NCI-H82 (cell line): ENCODE measurements at places on chromosomes 6 and 20.

- peak; percentile 21 for DNase-seq
Measured at GRCh38 chr6:133460101-133460500, 218.9 kb downstream of the EYA4 start.

DNA sequence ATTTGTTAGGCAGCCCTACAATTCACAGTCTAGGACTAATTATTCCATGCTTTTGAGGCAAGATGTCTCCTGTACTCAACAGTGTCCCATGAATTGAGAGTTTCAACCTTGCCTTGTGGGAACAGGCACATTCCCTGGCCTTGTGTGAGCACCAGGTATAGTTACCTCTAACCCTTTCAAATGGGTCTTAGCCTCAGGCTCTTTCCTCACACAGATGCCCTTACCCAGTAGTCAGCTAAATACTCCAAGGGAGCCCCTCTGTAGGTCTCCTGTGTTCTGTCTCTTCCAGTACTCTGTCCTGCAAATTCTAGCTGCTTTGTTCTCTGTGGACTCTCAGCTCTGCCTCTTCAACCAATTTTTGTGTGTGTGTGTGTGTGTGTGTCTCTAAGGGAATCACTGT is 135.3 kb downstream of the ZFAND3 start:
- no peak for DNase-seq

- DNase-seq = no peak
Measured at GRCh38 chr6:167268683-167269280, 22.3 kb upstream of the UNC93A start.

- DNase-seq = no peak
Measured at GRCh38 chr6:29916741-29917140, 25.6 kb upstream of the HLA-A start.

GRCh38 chr6:130503146-130503545 is 137.3 kb downstream of the TMEM200A start:
- no peak for DNase-seq

DNA sequence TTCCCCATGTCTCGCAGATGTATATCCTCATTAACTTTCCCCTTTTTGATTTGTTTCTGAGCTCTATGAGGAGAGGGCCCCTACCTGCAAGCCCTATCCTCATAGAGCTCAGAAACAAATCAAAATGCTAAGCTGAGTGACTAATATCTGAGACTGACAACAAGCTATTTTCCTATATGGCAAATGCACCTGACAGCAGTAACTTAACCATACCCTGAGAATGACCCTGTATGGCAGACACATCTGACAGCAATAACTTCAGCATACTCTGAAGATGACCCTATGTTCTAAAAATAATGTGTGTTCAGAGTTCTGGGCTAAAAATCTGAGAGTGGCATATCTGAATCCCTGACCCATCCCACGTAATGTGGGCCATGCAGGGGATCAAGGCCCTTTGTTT is 79.0 kb upstream of the MEI4 start:
- no peak for DNase-seq

- DNase-seq = peak; percentile 86
Measured at GRCh38 chr20:1423625-1424106, 30.8 kb upstream of the FKBP1A start.

GRCh38 chr6:15299430-15300131 is 53.7 kb downstream of the JARID2 start:
- no peak for DNase-seq

GRCh38 chr20:52578559-52578958 is 387.0 kb upstream of the ZFP64 start:
- no peak for DNase-seq

GRCh38 chr20:9200620-9201019 is 131.7 kb downstream of the PLCB4 start:
- DNase-seq = no peak

GRCh38 chr6:159066483-159066882 is 21.7 kb upstream of the TAGAP start:
- DNase-seq = no peak

GRCh38 chr20:25081065-25081729 is 744 bp downstream of the VSX1 start:
- DNase-seq = peak; percentile 73

DNA sequence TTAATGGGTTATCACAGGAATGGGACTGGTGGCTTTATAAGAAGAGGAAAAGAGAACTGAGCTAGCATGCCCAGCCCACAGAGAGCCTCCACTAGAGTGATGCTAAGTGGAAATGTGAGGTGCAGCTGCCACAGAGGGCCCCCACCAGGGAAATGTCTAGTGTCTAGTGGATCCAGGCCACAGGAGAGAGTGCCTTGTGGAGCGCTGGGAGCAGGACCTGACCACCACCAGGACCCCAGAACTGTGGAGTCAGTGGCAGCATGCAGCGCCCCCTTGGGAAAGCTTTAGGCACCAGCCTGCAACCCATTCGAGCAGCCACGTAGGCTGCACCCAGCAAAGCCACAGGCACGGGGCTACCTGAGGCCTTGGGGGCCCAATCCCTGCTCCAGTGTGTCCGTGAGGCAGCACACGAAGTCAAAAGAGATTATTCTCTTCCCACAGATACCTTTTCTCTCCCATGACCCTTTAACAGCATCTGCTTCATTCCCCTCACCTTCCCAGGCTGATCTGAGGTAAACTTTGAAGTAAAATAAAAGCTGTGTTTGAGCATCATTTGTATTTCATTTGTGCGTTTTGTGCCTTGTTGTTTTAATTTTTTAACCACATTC is 4.4 kb downstream of the HLA-E start:
- no peak for DNase-seq

GRCh38 chr6:137016356-137016755 is 28.4 kb downstream of the IL20RA start:
- DNase-seq = no peak

DNA sequence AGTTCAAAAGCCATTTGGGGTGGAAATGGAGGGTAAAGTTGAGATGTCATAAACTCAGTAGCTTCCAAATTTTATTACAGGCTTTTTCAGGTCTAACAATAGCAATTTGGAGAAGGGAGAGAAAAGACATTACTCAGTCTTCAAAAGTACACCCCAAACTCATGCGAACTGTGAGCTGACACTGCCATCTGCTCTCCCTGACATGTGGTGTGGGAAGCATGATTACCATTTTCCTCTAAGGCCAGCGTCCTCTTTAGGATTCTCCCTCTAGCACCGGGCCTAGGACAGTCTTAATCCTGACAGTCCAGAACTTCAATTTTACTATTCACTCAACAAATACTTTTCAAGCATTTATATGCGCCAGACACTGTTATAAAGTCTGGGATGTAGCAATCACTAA is 536.0 kb upstream of the JARID2 start:
- DNase-seq = peak; percentile 20
